Substantia nigra (tissue), 51 donors: ENCODE measurements at places on chromosomes 5 and 9.

DNA sequence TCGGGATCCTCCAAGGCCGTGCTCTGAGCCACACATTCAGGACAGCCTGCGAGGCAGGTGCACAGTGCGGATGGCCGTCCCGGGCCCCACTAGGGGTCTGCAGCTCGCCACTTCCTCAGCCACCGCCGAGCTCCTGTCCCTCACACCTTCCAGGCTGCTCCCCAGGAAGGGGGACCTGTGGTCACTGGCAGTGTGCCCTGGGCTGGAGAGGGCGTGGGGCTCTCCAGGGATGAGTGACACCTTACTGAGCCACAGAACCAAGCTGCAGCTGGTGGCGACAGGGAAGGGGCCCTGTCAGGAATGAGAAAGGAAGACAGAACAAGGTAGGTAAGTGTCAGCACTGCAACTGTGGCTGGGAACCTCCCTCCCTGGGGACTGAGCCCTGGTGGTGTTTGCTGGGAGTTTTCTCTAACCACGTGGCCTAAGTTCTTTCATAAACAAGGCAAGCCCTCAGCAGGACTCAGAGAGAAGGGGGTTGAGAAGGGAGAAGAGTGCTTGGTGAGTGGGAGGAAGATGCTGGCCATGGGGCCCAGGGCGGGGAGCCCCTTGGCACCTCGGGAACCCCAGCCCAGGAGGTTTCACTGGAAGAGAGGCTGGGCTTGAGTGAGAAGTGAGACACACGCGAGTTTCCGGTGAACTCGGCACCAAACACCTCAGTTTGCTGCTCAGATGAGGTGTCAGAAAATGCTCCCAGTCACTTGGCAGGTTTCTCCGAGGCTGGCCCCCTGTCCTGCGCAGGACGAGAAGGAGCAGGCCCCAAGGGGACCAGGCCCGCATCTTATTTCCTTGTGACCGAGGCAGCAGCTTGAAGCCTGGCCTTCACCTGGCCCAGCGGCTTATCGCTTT, 5.2 kb downstream of the IL13 start:
- DNase-seq = no peak

- DNase-seq = no peak
Measured at GRCh38 chr5:27412384-27412783, 374.0 kb upstream of the CDH9 start.

GRCh38 chr5:61298580-61298979, 33.5 kb upstream of the ZSWIM6 start:
- DNase-seq = no peak

DNA sequence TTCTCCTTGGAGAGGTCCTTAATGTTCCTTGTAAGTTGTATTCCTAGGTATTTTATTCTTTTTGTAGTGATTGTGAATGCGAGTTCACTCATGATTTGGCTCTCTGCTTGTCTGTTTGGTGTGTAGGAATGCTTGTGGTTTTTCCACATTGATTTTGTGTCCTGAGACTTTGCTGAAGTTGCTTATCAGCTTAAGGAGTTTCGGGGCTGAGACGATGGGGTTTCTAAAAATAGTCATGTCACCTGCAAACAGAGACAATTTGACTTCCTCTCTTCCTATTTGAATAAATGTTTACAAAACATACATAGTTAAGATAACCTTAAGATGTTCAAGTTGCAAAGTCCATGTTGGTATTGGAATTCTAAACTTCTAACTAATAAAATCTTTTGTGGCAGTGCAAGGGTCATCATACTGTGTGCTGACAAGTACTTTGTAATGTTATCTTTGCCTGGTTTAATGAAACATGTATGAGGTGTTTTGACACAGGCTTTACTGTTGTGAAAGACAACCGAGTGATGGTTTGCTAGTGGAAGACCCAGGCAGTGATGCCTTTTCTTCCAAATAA, 286.2 kb downstream of the MRPS30 start:
- DNase-seq = no peak

GRCh38 chr9:90600029-90600428, 42.6 kb downstream of the DIRAS2 start:
- no peak for DNase-seq

GRCh38 chr5:72107131-72107900, at the start of gene MAP1B:
Gene MAP1B (plus strand): TSS chr5:72107475. CDS start chr5:72107532, 57 bp downstream.
- peak; percentile 44 for DNase-seq

GRCh38 chr5:99674101-99674500, 745.3 kb upstream of the CHD1 start:
- no peak for DNase-seq

DNA sequence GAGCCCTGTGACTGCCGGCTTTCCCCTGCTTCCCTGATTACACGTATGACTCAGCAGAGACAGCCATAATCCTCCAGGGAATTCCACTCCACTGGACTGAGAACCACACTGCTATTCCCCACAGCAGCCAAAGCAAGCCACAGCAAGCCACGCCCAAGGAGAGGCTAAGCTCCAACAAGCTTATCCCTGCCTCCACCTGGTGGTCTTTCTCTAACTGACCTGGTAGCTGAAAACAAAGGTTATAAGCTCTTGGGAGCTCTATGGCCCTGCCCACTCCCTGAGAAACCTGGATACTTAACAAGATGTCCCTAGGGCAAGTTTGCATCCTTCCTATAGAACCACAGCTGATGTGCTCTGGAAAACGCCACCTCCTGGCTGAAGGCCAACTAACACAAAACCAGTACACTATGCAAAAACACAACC, 613.7 kb upstream of the CDH18 start:
- no peak for DNase-seq

- DNase-seq = no peak
Measured at GRCh38 chr9:133693703-133694529, 44.2 kb downstream of the SARDH start.

GRCh38 chr5:41109186-41109585, 38.0 kb upstream of the MROH2B start:
- no peak for DNase-seq

GRCh38 chr5:67245259-67245846, 48.8 kb upstream of the CD180 start:
- DNase-seq = no peak

- no peak for DNase-seq
Measured at GRCh38 chr5:82417776-82418607, 139.8 kb upstream of the RPS23 start.

DNA sequence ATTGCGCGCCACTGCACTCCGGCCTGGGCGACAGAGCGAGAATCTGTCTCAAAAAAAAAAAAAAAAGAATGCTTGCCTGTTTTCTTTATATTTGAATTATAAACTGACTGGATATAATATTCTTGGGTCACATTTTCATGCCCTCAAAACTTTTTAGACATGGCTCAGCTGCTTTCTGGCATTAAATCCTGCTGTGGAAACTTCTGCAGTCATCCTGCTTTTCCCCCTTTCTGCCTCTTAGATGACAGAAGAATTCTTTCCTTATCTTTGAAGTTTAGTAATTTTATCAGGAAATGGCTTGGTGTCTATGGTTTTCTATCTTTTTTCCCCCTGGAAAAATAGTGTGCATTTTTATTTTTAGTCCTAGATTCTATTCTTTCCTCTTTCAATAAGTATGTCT, 234.5 kb downstream of the AOPEP start:
- no peak for DNase-seq

GRCh38 chr9:97072285-97072776, 33.4 kb upstream of the CTSV start:
- no peak for DNase-seq

GRCh38 chr5:15431923-15432322, 68.1 kb upstream of the FBXL7 start:
- DNase-seq = no peak

DNA sequence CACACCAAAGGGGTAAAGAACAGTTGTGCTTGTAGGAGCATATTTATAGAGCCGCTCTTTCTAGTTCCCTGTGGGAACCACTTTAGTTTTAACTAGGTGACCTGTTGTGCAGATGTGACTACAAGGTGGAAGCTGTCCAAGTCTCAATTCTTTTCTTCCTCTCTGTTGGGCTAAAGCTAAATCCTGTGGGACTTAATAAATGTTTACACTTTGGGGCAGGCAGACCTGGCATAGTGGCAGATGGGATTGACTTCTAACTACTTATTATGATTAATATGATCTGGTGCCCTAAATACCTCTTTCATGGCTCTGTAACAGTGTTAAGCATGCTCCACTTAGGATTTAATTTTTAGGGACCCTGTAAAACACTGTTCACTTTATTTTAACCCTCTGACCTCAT, 265.3 kb downstream of the KCTD16 start:
- DNase-seq = no peak

GRCh38 chr5:179346401-179346800, 1.1 kb upstream of the ADAMTS2 start:
- DNase-seq = no peak

GRCh38 chr9:122948313-122948712, 7.5 kb downstream of the RABGAP1 start:
- no peak for DNase-seq

GRCh38 chr5:42992088-42992879, 47.8 kb downstream of the ANXA2R start:
- no peak for DNase-seq

DNA sequence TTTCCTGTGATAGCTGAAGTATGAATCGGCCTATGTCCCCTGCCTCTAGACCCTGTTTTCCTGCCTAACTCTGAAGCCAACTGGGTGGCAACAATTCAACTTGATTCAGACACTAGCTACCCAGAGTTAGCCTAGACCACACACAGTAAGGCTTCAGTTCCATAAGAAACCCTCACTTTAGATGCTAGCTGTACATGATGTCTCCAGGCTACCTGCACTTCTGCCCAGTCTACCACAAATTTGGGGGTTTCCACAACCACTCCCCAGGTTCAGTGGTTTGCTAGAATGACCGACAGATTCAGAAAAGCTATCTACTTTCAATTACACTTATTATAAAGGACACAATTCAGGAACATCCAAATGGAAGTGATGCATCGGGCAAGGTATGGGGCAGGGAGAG, 119.4 kb upstream of the VLDLR start:
- DNase-seq = no peak

- no peak for DNase-seq
Measured at GRCh38 chr9:23567516-23568165, 258.4 kb downstream of the ELAVL2 start.

GRCh38 chr9:16120231-16120641, 567.4 kb downstream of the CCDC171 start:
- DNase-seq = no peak

- DNase-seq = no peak
Measured at GRCh38 chr5:84036842-84037241, 316.2 kb upstream of the HAPLN1 start.

DNA sequence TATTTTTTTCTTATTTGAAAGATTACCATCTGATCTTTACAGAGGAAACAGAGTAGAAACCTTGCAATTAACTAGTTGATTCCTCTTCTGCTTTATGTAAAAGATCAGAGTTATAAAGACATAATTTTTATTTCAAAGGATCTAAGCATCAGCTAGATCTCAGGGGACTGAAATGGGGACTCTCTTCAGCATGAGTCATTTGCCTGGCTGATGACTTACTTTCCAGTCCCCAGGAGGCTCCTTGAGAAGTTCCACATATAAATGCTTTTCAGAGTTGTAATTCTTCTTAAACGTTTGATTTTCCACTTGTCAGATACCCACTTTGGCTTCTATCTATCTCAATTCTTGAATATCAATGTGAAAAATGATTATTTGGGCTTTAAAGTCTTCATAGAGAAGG, 389.4 kb downstream of the RAB3C start:
- no peak for DNase-seq

- no peak for DNase-seq
Measured at GRCh38 chr9:136206602-136207275, 1.8 kb upstream of the LHX3 start.

DNA sequence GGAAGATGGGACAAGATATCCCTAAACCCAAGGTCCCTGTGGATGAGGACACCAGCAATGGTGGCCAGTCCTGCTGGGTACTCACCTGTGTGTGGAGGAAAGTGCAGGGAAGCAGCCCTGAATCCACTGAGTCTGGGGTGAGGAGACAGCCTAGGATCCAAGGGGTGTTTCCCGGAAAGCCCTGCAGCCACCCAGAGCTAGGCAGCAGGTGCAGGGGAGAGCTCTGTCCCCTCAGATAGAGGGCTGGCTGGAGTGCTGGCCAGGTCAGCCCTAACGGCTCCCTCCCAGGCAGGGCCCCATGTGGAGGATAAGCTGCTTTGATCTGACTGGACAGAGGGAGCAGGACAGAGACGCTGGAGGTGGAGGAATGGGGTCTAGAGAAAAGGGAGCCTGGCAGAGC, 344.7 kb upstream of the IRX4 start:
- no peak for DNase-seq

DNA sequence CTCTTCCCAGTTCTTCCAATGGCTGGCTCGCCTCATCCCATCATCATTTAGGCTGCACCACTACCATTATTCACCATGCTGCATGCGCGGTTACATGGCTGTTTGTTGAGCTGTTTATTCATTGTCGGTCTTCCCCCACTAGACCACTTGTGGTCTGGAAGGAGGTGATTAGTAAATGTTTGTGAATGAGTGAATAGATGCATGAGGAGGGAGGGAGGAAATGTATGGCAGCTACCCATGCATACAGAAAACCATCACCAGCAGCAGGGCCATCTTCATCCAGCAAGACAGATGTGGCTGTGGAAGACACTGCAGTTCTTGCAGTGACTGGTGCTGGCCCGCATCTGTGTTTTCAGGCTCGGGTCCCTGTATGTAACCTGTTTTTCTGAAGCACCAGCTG, 113.3 kb upstream of the SAP30L start:
- no peak for DNase-seq

DNA sequence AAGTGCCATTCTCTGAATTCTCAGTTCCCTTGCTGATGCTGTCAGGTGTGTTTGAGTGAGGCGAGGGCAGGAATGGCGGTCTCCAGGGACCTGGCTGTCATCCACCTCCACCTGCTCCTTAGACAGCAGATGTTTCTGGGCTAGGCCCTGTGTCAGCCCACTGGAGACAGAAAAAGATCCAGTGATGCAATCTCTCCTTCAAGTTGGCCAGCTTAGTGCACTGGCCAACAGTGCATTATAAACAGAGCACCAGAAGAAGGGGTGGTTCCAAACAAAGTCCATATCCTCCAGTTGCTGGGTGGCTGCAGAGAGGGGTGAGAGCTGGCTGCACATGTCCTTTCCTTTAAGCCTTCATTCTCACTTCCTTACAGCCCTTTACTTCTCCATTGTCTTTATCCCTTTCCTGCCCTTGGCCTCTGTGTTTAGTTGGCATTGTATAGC, 26.5 kb downstream of the NANS start:
- no peak for DNase-seq

DNA sequence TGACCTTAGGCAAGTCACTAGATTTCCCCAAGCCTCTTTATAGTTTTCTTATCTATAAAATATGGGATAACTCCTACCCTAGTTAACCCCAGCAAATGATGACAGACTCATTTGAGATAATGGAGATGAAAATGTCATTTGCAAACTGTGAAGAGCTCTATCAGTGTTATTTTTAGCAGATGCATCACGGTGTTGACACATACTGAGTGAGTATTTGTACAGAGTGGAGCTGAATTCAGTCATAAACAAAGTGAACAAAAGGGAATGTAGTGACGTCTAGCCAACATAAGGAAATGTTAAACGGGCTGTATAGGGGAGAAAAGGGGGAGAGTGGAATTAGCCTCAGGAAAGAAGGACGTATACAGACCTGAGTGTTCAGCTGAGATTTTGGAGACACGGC, 75.9 kb downstream of the NMUR2 start:
- DNase-seq = no peak

- DNase-seq = no peak
Measured at GRCh38 chr5:164341056-164341619, 835.7 kb downstream of the MAT2B start.
